ENCODE measurements at places on chromosomes 1 and 21.

GRCh38 chr1:93574991-93575390 is 106.6 kb downstream of the BCAR3 start:
- DNase-seq = no peak

GRCh38 chr21:31429506-31429905 is 85.4 kb upstream of the TIAM1 start:
- DNase-seq = no peak

DNA sequence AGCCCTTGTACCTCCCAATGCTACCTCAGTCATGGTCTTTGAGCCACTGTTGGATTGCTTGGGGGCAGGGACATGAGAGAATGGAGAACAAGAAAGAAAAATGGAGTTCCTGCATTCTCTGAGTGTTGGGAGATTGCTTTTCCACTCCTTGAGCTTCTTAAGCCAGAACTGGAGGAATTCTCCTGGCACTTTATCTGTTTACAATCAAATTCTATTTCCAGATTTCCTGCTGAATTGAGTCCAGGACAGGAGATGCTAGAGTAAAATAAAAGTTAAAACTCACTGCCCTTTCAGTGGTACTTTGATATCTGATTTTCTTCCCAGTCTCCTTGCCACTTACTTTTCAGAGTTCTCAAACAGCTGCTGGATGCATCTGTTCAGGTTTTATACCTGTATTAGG is 24.4 kb upstream of the DEPDC1 start:
- no peak for DNase-seq

DNA sequence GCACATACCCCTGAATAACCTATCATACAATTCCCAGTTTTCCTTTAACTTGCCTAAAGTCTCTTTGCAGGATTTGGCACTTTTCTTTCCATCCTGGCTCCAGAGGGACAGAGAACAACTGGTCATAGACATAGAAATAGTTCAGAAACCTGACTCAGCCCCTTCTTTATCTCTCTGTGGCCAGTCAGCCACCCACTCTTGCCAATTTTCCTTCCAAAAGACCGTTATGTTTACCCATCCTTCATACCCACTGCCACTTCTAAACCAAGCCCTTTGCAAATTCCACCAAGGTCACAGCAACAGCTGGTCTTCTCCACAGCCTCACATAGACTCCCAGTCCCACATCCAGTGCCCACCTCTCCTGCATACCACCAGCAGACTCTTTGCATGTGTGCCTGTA is 127.2 kb upstream of the FGGY start:
- DNase-seq = no peak

Measured in GM19239 (cell line).